ENCODE measurements at places on chromosomes 5 and 9.

- peak; percentile 22 for DNase-seq
These were observed 74.7 kb downstream of the KIF24 start for GRCh38 chr9:34254141-34254913.

GRCh38 chr5:39106322-39106721 lies 32.1 kb upstream of the RICTOR start:
- DNase-seq, result no peak

DNA sequence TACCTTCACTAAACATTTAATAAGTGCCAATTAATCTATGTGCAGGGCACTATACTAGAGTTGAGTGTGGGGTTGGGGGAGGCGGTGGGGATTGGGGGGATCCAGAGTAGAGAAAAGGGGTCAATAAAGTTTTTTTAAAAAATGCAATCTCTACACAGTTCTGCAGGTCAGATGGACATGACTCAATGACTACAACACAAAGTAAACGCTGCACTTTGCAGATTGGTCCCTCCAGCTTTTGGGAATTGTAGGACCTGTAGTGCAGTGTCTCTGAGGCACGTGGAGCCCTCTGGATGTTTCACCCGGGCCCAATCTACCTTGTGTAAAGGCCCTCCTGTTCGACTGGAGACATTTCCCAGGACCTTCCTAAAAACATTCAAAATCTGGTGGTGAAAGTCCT lies 43.5 kb downstream of the SEMA6A start:
- DNase-seq, result no peak

- DNase-seq, result no peak
These were observed 99.3 kb upstream of the NIPBL start for GRCh38 chr5:36777105-36777757.

DNA sequence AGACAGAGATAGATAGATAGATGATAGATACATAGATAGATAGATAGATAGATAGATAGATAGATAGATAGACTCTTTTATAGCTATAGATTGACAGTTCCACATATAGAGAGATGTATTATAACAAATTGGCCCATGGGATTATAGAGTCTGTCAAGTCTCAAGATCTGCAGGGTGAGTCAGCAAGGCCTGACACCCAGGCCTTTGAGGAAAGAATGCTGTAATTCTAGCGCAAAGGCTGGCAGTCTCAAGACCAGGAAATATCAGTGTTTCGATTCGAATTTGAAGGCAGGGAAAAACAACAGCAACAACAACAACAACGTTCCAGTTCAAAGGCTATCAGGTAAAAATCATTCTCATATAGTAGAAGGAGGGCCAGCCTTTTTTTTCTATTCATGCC lies 339.2 kb upstream of the CDH9 start:
- DNase-seq, result no peak
